Stimulated activated CD4-positive, alpha-beta T cell treated with anti-CD3 and anti-CD28 coated beads, TNF-alpha, amount 100 ng/mL, for 1 hour (primary cell): ENCODE measurements at places on chromosomes 11 and 22.

GRCh38 chr11:123110397-123110796, 48.5 kb upstream of the HSPA8 start:
- DNase-seq, result no peak

GRCh38 chr11:22666688-22667439, 453 bp downstream of the GAS2 start:
- DNase-seq, result no peak

- no peak for DNase-seq
Observed at GRCh38 chr11:71397961-71398360, 50.2 kb downstream of the DHCR7 start.

- DNase-seq, result no peak
Observed at GRCh38 chr22:20484948-20485683, 10.5 kb downstream of the KLHL22 start.

DNA sequence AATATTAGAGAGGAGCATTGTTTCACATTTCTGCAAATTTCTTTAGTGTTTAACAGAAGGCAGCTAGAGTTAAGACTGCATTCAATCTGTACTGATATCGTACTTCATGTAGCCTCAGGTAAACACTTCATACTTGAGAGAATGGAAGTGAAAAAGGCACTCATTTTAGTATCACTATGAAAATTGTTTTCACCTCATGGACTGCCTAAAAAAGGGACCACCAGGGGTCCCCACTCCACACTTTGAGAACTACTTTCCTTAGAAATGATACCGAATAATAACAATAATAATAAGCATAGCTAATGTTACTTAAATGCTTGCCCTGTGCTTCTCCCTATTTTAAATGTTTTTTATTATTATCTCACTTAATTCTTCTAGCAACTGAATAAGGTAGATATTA, 95.1 kb downstream of the BLID start:
- DNase-seq, result no peak

- DNase-seq, result no peak
Observed at GRCh38 chr11:83475760-83476159, 189.6 kb upstream of the CCDC90B start.

- DNase-seq, result no peak
Observed at GRCh38 chr11:34260072-34260575, 97.7 kb downstream of the ABTB2 start.

GRCh38 chr11:69541001-69541285, 59.5 kb downstream of the LINC01488 start:
- no peak for DNase-seq

- no peak for DNase-seq
Observed at GRCh38 chr22:44795701-44796630, 43.6 kb downstream of the ARHGAP8 start.

GRCh38 chr11:5281596-5281995, 11.9 kb upstream of the HBE1 start:
- no peak for DNase-seq

DNA sequence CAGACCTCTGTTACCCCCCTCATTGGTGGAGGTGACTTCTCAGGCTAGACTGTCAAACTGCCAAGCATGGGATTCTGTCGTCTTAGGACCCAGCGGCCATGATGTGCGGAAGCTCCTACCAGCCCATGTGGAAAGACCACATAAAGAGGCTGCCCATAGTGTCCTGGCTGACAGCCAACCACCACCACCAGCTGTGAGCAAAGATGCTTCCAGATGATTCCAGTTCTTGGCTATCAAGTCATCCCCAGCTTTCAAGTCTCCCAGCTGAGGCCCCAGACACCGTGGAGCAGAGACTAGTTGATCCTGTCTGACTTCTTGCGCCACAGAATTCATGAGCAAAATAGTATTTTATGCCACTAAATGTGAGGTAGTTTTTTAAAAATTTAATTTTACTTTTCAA, 32.9 kb downstream of the SCUBE1 start:
- no peak for DNase-seq

DNA sequence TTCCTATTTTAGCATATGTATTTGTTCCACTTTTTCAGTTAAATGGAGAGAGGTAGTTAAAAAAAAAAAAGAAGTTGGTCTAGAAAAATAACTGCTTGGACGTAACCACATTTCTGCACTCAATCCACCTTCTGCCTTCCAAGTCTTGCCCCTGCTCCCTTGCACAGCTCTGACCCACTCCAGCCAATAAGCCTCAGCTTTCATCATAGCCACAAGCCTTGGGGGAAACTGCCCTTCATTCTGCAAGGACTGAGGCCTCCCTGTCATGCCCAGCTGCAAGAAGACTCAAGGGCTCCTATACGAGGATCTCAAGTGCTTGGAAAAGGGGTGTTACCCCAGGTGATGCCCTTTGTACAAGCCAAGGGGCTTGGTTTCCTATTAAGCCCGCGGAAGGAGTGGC, 36.0 kb upstream of the OAF start:
- DNase-seq, result no peak

- DNase-seq, result no peak
Observed at GRCh38 chr11:44702889-44703288, 23.9 kb upstream of the TSPAN18 start.

DNA sequence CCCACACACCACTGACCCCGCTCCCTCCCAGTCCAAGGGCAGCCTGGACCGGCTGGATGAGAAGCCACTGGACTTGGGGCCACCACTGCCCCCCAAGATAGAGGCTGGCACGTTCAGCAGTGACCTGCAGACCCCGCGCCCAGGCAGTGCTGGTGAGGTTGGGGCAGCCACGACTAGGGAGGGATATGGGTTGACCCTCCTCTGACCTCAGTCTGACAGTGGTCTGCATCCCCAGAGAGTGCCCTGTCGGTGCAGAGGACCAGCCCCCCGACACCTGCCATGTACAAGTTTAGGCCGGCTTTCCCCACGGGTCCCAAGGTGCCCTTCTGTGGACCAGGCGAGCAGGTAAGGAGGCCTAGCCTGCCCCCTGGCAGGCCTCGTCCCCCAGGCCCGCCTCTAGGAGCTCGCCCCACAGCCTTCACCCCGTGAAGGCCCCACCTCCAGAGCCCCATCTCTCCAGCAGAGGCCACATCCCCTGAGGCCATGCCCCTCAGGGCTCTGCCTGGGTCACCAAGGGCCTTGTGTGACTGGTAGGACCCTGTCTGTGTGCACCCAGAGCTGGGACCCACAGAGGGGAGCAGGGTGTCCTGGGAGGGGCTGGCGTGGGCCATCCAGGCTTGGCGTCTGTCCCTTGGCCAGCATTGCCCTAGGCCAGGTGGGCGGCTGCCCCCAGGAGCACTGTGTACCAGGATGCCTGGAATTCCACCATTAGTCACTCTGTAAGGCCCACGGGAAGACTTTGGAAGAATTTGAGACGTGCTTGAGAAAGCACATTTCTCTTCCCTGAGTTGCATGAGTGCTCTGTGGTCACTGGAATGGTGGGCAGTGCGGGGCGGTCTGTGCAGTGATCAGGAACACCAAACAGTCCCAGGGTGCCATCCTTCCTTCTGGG, 9.4 kb downstream of the CCDC188 start:
- no peak for DNase-seq

DNA sequence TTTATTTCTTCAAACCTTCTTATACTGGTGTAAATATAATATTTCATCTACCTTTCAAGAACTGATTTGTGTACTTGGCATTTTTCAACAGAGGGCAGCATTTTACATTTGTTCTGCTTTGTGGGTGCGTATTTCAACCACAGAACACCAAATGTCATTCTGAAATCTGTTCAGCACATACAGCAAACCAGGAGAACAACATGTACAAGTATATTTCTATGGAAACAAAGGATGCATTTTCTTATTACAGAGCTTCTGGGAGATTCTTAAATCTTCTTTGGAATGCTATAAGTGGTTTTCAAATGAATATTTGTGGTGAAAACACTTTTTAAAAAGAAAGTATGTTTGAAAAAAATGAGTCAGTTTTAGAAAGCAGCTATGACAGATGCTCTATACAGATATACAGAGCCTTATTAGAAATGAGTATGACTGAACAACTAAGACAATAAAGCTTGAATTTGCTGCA, 946.0 kb downstream of the FAM181B start:
- no peak for DNase-seq

GRCh38 chr22:17476838-17477237, 86.5 kb upstream of the SLC25A18 start:
- no peak for DNase-seq

DNA sequence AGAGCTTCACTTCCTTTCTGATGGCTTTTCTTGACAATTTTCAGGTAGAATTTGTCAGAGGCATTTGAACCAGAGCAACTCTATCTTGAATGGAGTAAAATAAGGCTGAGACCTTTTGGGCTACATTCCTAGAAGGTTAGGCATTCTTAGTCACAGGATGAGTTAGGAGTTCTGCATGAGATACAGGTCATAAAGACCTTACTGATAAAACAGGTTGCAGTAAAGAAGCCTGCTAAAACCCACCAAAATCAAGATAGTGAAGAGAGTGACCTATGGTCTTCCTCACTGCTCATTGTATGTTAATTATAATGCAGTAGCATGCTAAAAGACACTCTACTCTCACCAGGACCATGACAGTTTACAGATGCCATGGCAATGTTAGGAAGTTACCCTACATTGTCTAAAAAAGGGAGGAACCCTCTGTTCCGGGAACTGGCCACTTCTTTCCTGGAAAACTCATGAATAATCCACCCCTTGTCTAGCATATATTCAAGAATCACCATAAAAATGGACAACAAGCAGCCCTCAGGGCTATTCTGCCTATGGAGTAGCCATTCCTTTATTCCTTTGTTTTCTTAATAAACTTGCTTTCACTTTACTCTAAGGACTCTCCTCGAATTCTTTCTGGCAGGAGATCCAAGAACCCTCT, 1519.7 kb upstream of the TENM4 start:
- DNase-seq, result no peak

DNA sequence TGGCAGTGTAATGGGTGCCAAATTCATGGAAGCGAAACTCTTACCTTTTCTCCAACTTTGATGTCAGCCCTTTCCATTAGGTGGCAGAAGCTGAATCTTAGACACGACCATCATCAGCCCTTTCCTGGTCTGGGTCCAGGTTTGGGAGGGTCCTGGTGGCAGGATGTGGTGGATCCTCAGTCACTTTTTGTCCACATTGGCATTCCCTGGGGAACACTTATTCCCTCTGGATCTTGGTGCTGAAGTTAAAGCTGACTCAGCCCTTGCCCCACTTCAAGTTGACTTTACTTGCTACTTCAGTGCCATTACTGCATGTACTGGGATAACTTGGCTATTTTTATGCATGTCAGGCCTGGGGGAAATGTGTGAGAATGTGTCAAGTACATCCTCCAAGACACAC, 16.6 kb upstream of the NTM start:
- DNase-seq, result no peak

- DNase-seq, result no peak
Observed at GRCh38 chr11:109123816-109124787, 297.9 kb upstream of the C11orf87 start.

- DNase-seq, result no peak
Observed at GRCh38 chr11:115168229-115168671, 336.0 kb downstream of the CADM1 start.

DNA sequence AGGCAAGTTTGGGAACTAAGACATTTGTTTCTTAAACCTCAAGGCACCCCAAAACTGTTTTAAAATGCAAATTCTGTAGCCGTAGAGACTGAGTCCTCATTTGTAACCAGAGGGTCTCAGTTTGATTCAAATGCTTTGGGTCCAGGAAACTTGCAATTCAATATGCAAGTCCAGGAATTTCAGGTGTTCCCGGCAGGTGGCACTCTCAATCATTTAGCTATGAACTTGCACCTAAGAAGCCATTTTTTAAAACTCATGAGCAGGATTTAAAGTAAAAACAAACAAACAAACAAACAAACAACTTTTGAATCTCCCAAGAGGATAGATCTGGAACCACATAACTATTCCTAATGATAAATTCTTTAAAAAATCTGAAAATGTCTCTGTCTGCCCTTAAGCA, 8.7 kb upstream of the ABTB2 start:
- no peak for DNase-seq

DNA sequence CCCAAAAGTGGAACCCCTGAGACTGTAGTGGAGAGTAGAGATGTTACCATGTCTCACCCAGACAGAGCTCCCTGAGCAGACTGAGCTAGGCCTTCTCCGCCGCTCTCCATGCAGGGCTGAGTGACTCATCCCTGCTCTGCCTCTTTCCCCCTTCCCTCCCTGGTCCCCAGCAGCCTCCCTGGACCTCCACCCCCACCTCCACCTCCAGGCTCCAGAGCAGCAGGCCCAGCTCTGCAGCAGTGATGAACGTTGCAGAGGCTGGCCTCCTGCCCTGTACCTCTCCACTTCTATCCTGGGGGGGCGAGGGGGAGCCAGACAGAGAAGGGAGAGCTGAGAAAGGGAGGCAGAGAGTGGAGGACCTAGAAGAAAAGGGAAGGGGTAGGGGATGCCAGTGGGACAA, 19.3 kb upstream of the ARAP1 start:
- no peak for DNase-seq

DNA sequence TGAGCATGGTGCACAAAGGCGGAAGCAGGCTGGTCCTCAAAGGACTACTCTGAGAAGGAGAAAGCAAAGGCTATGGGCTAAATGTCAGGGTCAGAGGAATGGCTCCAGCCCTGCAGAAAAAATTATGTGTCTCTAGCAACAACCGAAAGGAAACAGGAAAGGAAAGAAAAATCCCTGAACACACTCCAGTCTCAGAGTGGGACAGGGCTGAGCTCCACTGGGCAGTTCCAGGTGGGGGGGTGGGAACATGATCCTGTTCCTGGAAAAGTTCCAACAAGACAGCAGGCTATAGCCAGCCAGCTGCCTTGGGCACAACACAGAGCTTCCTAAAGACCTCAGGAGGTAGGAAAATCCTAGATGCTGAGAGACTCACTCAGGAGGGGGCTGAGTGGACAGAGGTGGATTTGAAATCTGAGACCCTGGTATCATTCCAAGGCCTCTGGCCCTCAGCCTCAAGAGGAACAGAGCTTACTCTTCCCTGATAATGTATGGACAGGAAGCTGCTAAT, 1088.2 kb downstream of the TBC1D22A start:
- DNase-seq, result no peak

GRCh38 chr22:36746375-36746970, 29.4 kb downstream of the IFT27 start:
- no peak for DNase-seq

DNA sequence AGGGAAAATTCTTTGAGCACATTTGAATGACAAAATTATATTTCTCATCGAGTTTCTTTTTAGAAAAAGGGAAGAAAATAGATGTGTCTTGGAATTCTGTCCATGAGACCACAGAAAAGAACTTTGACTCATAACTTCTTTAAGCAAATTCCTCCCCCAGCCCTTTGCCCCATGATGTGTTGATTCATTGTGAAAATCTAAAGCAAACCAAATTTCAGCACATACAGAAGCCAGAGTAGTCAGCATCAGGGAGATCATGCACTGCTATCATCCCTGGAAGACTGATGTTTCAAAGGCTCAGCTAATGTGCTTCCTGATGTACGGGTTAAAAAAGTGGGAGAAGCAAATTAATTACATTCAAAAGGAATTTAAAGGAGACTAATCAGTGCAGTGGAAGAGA, 159.7 kb downstream of the FAT3 start:
- DNase-seq, result no peak

GRCh38 chr11:70736937-70737640, 338.8 kb downstream of the CTTN start:
- DNase-seq, result no peak

DNA sequence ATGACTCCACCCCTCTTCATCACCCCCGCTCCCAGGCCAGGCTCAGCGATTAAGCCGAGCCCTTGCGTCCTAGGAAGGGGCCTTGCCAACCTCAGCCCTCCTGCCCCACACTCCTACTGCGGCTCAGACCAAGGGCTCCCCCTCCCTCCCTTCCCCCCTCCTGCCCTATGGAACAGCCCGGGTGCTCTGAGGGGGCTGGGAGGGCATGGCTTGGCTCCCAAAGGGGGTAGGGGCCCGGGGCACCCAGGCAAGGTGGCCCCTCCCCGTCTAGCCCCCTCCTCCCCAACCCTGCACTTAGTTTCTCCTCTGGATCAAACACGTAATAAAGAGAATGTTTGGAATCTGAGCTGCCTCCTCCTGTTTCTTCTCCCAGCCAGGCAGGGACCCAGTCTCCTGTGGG, 6.3 kb downstream of the RCOR2 start:
- DNase-seq, result no peak
